ENCODE measurements at places on chromosomes 6 and 20.

DNA sequence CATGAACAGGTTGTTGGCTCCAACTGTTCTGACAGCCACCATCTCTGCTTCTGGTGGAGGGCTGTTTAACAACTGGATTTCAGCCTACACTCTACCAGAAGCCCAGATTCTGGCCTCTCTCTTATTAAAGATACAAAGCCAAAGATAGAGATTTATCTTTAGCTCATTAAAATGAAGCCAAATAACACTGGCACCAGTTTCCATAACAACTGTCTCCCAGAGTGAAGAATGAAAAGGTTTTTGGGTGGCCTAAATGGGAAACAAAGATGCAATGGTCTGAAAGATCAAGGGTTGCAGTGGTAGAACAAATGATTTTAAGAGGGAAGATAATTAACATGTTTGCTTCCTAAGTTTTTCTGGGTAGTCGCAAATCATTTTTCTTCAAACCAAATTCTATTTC lies 3.2 kb upstream of the SMPDL3A start:
- DNase-seq: no peak

GRCh38 chr20:16501301-16501700 lies 71.9 kb downstream of the KIF16B start:
- DNase-seq: no peak

GRCh38 chr20:45969712-45970634 lies 2.0 kb downstream of the ZNF335 start:
- DNase-seq: no peak

- DNase-seq: no peak
Measured at GRCh38 chr6:161115468-161115867, 123.9 kb downstream of the MAP3K4 start.

- no peak for DNase-seq
Measured at GRCh38 chr6:109446072-109446471, 5.5 kb downstream of the SMPD2 start.

GRCh38 chr6:42407379-42407778 lies 44.3 kb downstream of the TRERF1 start:
- no peak for DNase-seq

DNA sequence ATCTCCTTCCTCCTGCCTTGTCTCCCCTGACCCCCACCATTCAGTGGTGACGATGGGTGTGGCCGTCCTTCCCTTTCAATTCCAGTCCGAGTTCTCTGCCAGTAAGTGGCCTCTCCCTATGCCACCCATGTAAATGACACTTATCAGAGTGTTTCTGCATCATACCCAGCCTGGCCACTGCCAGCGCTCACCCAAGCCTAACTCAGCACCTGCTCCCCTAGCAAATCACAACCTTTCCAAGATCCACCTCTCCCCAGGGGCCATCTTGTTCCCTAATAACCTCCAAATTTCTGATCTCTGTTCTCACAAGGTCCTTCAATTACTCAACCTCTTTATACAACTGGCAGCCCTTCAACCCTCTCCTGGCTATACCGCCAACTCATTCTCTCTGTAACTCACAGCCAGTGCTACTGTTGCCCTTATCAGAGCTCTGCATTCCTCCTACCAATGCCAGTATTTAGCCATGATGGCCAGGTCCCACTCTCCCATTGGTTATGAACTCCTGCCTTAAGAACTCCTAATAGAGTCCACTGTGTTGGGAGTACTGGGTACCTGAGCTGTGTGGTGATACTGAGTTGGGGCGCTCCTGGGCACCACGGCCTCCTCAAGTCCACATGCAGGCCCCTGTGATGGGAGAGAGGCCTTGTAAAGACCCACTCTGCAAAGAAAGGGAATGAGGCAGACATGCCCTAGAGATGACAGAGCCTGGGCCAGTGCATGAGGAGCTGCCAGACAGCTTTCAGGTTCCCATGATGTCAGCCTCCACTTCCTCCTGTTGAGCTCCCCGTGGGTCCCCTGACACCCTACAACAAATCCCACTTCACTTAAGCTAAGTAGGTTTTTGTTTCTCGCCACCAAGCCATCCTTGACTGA lies 187.4 kb upstream of the RREB1 start:
- no peak for DNase-seq

- peak; percentile 34 for DNase-seq
Measured at GRCh38 chr20:1509237-1509636, 18.0 kb upstream of the SIRPB2 start.

GRCh38 chr6:151063842-151064647 lies 175.7 kb upstream of the AKAP12 start:
- DNase-seq: no peak

- DNase-seq: no peak
Measured at GRCh38 chr20:37711001-37711400, 17.2 kb downstream of the CTNNBL1 start.

All from CD4-positive, alpha-beta T cell treated with Interleukin-15 for 1 hour (primary cell).